ENCODE measurements at places on chromosomes 3 and 15.

DNA sequence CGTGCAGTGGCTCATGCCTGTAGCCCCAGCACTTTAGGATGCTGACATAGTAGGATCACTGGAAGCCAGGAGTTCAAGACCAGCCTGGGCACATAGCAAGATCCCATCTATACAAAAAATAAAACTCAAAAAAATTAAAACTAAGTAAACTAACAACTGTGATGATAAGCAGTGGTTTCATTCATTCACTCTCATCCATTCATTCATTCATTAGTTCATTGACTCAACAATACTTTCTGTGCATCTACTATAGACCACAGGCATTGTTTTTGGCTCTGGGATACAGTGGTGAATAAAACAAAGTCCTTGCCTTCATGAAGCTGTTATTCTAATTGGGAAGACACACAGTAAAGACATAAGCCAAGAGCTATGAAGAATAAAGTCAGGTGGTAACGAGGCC lies 7.5 kb upstream of the TMEM212 start:
- no peak for DNase-seq

DNA sequence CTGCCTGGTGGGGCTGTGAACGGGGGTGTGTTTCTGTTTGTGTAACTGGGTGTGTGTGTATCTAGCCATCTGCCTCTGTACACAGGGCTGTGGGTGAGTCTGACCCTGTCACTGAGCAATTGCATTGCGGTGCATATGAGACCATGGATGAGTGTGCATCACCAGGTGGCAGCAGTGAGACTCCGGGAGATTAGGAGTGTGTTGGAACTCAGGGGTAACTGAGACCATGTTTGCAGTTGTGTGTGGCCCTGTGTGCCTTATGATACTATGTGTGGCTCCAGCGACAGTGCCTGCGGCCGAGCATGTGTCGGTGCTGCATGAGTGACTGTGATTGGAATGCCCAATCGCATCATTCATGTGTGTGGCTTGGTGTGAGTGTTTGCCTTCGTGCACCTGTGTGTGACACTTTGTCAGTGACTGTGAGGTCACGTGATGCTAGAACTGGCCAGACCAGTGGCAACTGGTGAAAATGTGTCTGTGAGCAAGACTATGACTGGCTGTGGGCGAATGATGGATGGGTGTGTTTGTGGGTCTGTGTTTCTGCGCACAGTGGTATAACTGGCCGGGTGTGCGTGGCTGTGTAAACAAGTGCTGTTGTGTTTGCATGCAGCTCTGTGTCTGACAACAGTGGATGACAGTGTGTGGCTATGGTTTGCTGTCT lies 14.0 kb downstream of the VILL start:
- DNase-seq, result peak; percentile 72

- no peak for DNase-seq
Measured at GRCh38 chr3:21185816-21186314, 565.1 kb downstream of the ZNF385D start.

- no peak for DNase-seq
Measured at GRCh38 chr3:171172070-171172469, 145.6 kb upstream of the SLC2A2 start.

GRCh38 chr3:5115506-5116162 lies 6.5 kb upstream of the ARL8B start:
- DNase-seq, result no peak

DNA sequence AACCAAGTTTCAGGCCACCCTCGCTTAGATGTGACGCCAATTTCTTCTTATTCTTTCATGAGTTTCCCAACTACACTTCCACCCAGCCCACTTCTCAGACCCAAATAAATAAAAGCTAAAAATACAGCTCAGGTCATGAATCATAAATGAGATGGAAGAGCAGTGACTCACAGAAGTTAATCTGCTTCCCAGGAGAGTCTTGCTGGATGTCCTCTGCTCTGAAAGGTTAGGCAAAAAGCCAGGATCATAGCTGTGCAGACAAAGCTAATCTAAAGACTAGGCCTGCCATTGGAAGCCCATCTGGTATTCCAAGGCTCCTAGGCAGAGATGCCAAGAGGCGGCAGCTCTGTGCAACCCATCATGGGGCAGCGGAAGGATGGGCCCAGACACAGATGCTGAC lies 24.1 kb downstream of the SHC4 start:
- no peak for DNase-seq

- DNase-seq, result no peak
Measured at GRCh38 chr3:23399221-23399620, 196.1 kb downstream of the UBE2E2 start.
